Sciatic nerve (tissue), 2 donors: ENCODE measurements at places on chromosomes 7 and 10.

- no peak for DNase-seq
These were observed 17.5 kb upstream of the NOM1 start for GRCh38 chr7:156932006-156932405.

DNA sequence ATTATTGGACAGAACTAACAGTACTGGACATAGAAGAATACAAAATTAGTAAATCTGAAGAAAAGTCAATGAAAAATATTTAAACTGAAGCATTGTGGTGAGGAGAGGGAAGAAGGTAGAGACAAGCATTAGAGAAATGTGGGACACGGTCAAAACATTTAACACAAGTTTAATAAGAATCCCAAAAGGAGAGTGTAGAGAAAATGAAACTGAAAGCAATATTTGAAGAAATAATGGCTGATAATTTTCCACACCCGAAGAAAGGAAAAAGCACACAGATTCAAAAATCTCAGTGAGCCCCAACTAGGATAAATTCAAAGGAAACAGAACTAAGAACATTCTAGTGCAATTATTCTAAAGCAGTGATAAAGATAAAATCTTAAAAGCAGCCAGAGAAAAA lies 126.4 kb upstream of the LRRTM3 start:
- DNase-seq: no peak

DNA sequence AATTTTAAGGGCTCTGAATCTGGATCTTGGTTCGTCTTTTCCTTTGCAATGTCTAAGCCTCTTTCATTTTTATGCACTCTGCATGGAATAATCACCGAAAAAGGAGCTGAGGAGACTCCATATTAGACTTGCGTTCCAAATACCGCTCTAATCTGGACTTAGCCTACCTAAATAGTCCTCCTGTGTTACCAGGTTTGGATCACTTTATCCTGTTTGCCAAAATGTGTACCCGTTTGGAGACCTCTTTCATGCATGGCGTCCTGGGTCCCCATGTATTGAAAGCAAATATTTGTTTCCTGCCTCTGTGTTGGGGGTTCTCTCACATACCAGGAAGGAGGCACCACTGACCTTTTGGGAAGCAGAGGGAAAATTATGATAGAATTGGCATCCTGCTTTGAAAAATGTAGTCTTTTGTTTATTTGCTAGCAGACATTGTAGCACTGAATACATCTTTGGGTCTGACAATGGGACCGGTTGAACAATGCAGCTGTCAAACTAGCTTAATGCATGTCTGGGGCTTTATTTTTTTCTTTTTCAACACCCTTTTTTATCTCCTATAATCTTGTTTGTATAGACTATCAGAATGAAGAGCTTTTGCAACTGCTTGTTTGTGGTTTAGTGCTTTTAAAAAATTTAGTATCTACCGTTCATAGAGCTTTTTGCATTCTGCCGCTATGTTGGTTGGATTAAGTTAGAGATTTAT lies 11.8 kb upstream of the CELF2 start:
- DNase-seq: no peak

DNA sequence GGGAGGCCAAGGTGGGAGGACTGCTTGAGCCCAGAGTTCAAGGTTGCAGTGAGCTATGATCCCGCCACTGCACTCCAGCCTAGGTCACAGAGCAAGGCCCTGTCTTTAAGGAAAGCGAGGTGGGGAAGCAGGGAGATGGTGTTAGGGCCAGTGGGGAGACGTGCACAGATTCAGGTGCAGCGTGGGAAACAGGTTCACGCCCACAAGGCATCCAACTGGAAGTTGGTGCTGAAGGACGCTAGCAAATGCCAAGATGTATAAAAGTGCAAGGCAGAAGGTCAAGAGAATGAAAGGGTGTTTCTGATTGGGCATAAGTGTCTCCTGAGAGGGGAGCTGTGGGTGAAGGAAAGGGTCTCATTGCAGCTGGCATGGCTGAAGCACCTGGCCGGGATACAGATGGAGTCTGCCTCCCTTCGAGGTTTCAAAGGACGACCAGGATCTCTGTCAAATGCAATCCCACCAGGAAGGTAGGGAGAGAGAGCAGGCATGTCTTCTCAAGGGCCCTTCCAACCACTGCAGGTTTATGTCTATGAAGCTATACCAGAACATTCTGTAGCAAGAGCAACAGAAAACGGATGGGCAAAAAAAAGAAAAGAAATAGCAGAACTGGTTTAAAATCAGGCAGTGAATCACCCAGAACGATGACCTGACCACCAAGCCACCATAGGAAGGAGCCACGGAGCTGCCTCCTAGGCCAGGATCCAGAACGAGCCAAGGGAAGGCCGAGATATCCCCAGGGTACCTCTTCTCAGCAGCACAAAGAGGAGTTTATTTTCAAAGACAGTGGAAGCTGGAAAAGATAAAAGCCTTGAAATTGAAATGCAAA lies 43.2 kb downstream of the GSDME start:
- no peak for DNase-seq

DNA sequence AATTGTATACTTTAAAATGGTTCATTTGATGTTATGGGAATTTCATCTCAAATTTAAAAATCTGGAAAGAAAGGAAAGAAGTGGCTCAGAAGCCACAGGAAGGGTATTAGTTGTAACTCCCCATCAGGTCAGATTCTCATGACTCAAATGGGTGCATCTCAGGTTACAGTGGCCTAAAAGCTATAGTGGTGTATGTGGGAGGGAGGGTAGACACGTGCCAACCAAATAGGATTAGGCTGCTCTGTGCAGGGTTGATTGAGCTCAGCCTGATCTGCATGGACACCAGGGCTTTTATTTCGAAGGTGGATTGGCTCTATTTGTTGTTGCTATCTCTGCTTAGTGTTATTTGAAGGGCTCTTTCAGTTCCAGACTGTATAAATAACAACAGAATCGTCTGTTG lies 121.5 kb upstream of the PRR15 start:
- DNase-seq: no peak

DNA sequence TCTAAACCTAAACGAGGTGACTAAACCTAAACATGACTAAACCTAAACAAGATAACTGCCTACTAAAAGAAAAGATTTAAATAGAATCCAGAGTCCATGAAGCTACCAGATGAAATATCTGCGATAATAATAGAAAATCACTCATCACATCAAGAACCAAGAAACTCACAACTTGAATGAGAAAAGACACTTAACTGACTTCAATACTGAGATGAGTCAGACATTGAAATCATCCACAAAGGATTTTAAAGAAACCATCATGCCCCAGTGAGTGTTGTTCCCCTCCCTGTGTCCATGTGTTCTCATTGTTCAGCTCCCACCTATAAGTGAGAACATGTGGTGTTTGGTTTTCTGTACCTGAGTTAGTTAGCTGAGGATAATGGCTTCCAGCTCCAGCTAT lies 416.0 kb downstream of the CALN1 start:
- no peak for DNase-seq

DNA sequence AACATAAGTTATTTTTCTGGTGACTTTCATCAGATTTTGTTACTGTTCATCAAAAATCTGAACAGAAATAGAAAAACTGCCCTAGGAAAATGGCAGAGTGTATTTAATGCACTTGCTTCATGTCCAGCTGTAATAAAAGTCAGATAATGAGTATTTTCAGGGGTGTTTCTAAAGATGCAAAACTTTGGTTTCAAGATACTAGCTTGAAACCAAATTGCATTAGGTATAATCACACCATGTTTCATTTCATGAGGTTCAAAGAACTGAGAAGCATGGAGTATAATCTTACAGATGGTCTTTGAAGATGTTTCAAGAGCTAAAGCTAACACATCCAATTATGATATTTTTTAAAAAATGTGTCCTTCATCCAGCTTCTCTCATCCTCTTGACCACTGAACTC lies 128.9 kb downstream of the NRCAM start:
- no peak for DNase-seq

DNA sequence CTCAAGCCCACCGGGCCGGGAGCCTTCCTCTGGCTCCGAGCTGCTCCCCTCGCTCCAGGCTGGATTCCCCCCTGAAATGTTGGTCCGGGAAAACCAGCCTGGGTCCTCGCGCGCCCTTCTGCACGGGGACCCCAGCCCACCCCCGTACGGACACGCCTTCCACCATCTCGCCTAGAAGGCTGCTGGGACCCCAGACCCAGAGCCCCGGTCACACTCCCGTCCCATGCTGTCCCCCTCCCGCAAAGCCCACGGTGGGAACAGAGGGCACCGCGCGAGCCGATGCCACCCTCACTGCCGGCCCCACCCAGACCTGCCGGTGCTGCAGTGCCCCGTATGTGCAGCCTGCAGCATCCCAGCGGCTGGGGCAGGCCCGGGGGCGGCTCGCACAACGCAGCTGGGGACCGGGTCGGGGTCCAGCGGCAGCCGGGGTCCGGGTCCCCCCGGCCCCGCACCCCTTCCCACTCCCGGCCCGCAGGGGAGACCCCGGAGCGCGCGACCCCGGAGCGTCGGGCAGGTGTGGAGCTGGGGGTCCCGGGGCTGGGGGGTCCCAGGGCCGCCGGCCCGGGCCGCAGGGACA lies 871 bp downstream of the SPOCK2 start:
- DNase-seq: no peak

DNA sequence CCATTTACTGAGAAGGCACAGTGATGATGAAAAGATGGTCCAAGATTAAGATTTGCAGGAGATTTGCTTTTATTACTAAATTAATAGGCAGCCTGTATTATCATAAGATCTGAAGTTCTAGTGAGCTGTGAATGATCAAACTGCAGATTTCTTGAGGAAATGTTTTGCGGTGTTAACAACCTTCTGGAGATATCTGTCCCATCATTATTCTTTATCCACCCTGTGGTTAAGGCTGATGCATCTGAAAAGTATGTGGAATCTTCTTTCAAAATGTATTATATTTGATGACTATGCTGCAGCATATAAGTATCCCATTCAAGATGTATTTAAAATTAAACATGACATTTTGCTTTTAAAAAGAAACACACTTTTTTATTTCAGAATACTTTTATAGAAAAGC lies 150.3 kb downstream of the POLR1F start:
- no peak for DNase-seq

DNA sequence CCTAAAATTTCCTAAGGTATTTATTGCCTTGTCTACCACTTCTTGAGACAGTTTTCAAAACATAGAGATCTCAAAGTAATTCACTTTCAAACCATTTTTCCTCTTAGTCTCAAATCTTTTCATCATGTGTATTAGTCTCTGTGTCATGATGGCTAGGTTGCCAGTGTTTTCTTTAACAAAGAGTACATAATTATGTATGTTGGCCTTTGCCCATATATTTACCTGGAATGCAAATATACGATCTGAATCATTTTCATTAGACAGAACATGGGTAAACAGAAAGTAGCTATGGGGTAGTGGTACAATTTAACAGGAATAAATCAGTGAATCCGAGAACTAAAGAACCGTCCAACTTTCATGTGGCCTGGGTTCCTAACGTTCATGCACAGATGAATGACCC lies 852.1 kb upstream of the MBL2 start:
- no peak for DNase-seq

- DNase-seq: no peak
These were observed 44.5 kb upstream of the ACBD5 start for GRCh38 chr10:27285093-27285492.

GRCh38 chr10:49362596-49363260 lies 33.2 kb downstream of the DRGX start:
- DNase-seq: peak; percentile 47

- no peak for DNase-seq
These were observed 26.4 kb downstream of the AP5Z1 start for GRCh38 chr7:4801839-4802231.

DNA sequence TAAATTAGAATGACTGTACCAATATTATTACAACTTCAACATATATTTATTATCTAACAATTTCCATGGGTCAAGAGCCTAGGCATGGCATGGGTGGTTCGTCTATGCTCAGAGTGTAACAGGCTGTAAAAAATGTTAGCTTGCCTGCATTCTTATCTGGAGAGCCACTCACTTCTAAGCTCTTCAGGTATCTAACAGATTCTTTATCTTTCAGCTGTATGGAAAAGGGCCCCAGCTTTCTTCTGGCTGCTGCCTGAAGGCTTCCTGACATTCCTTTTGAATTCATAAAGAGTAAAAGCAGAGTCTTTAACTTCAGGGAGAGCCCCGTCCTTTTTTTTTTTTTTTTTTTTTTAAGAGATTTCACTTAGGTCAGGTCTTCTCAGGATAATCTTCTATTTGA lies 648.8 kb downstream of the NXPH1 start:
- no peak for DNase-seq

- DNase-seq: no peak
These were observed 606.0 kb downstream of the ARL4A start for GRCh38 chr7:13293264-13294002.

DNA sequence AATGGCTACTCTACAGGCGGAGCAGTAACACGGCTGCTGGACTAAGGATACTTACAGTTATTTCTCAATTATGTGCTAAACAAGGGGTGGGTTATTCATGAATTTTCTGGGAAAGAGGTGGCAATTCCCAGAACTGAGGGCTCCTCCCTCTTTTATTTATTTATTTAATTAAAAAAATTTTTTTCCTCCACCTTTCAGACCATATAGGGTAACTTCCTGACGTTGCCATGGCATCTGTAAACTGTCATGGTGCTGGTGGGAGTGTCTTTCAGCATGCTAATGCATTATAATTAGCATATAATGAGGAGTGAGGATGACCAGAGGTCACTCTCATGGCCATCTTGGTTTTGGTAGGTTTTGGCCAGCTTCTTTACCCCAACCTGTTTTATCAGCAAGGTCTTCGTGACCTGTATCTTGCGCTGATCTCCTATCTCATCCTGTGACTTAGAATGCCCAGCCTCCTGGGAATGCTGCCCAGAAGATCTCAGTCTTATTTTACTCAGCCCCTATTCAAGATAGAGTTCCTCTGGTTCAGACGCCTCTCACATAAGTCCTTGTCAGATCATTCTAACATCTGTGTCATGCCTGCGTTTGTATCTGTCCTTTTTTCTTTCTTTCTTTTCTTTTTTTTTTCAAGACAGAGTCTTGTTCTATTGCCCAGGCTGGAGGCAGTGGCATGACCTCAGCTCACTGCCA lies 15.9 kb upstream of the STOX1 start:
- no peak for DNase-seq

DNA sequence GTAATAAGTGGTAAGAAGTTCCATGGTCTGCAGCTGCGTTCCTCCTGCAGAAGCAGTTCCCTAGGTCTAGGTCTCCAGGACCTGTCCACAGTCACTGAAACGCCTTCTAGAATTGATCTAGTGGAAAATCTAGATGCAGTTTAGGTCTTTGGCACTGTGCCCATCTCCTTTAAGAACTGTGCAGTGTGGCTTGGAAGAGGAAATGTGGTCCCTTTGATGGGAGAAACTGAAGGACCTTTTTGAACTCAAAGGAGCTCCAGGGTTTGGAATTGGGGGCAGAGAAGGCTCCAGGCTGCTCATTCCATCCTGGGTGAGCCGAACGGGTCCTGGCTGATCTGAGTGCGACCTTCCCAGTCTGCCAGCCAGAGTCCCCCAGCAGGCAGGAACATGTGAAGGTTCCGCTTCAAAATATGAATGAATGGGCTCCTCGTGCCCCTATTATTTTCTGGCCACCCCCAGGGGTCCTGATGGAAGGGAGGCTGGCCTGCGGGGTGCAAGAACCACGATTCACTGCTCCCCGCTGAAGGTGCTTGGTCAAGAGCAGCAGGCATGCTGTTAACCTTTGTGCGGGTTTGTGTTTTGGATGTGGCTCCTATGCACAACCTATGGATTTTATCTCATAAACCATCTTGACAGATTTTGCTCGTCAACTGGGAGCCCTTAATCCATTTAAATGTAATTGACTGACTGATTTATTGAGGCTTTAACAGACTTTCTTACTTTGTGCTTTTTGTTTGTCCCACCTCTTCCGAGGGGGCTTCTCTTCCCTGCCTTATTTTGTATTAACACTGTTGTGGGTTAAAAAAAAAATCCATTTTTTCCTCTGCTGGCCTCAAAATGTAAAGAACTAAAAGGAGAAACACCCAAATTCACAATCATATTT lies 36.7 kb downstream of the ZNF467 start:
- DNase-seq: no peak
